ENCODE measurements at places on chromosomes 6 and 20.

GRCh38 chr6:32086661-32087573 is 22.2 kb downstream of the TNXB start:
- no peak for DNase-seq

DNA sequence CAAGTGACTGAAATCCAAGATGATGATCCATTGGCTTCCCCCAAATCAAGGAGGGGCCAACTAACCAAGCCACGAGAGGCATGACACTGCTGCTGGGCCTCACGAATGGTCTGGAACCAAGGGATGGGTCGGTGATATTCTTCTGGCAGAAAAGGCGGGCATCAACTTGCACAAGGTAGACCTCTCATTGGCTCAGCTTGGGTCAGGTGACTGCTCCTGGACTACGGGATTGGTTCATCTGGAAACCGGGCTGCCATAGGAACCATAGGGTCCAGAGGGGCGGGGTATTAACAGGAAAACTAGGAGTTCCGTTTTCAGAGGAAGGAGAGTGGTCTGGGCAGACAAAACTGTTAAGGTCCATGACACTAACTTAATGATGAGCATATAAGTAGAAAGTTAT is 100.9 kb downstream of the TFAP2C start:
- no peak for DNase-seq

- DNase-seq = no peak
These were observed 67.7 kb upstream of the SPTLC3 start for GRCh38 chr20:12941025-12941424.

DNA sequence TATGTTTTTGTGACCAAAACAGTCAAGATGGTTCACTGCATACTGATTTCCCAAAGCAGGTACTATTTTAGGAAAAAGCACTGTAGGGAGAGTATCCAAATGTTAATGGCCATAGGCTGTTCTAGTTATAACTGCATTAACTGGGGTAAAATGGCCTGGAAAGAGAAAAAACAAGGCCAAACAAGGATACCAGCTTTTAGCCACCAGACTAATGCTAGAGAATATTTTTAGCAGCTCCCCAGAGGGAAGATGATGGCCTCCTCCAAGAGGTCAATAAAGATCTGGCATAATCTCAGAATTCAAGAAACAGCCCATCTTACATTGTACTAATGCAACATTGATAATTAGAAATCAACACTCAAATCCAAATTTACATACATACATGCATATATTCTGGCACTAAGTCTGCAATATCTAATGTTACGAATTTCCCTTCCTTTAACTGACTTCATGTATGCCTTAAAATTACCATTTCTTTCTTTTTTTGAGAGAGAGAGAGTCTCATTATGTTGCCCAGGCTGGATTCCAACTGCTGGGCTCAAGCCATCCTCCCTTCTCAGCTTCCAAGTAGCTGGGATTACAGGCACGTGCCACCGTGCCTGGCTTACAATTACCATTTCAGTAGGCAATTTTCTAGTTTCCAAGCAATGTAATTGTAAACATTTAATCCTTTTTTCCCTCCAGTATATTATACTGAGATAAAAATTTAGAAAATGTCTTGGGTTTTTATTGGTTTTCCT is 9.3 kb downstream of the COX7A2 start:
- no peak for DNase-seq

- DNase-seq = no peak
These were observed 121.5 kb upstream of the MCHR2 start for GRCh38 chr6:100115407-100116101.

DNA sequence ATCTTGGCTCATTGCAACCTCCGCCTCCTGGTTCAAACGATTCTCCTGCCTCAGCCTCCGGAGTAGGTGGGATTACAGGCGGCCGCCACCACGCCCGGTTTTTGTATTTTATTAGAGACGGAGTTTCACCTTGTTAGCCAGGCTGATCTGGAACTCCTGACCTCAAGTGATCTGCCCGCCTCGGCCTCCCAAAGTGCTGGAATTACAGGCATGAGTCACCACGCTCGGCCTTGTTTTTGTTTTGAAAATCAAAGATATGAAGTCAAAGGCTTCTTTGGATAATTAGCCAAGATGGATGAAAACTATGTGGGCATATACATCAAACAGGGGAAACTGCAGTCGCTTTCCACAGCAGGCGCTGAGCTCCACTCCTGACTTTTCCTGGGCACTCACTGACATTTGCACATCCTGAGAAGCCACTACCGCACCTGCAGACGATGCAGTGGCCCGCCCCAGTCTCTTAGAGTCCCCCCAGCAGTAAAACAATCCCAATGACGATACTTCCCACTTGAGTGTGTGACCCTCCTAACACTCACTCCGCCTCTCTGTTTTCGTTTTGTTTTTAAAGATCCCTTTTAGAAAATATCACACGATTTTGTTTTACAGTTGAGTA is 44.1 kb downstream of the GJA1 start:
- DNase-seq = no peak

DNA sequence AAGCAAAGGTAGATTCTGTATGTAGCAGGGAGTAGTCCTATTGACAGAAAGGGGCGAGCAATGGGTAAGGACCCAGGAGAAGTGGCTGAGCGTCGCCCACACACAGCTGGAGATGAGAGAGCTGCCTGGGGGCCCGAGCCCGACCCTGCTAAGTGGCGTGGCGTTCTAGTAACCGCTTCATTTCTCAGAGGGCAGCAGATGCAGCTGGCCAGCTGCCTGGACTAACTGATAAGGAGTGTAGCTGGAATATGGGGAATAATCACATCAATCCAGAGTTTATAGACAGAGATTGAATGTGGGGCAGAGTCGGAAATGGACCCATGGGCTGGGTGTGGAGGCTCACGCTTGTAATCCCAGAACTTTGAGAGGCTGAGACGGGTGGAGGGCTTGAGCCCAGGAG is 64.4 kb downstream of the EZR start:
- DNase-seq = no peak

- no peak for DNase-seq
These were observed 202.8 kb upstream of the CITED2 start for GRCh38 chr6:139577124-139577762.

- peak; percentile 38 for DNase-seq
These were observed at the start of gene LPIN3 for GRCh38 chr20:41340327-41341055. TSS of gene LPIN3 (plus strand) at chr20:41340821. CDS start at chr20:41345804, 4,983 bp downstream.

GRCh38 chr6:154308986-154309385 is 47.6 kb downstream of the IPCEF1 start:
- DNase-seq = no peak

GRCh38 chr20:8568075-8568474 is 436.0 kb downstream of the PLCB1 start:
- no peak for DNase-seq

DNA sequence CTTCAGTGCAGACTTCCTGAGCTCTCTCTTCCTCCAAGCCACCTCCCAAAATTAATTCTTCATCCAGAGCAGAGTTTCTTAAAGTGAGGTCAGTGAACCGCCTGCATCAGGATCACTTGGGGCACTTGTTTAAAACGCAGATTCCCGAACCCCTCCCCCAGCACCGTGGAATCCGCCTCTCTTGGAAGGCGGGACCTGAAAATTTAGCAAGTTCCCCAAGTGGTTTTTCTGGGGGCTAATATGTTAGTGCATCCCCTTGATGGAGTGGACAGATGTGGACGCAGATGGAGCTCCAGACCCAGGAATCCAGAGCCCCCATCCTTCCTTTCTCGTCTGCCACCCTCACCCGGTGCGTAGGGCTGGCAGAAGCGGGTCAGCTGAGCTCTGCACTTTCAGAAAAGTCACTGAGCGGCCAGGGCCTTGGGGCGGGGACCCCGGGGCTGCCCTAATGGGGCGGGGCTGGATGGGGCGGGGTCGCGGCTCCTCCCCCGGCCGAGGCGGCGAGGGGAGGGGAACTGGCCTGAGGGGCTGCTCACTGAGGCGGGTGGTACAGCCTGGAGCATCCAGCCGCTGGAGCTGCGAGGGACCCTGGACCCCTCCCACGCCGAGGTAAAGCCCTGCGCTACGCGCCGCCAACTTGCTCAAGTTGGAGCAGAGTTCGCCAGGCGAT is at the start of the genes DEFB124 and REM1:
Gene DEFB124, minus strand, starts transcription at position 370 of the 670 bp plus-strand sequence. CDS start 2,114 bp downstream, outside the sequence.
Gene REM1, plus strand, starts transcription at position 531 of the 670 bp plus-strand sequence. CDS start 1,158 bp downstream, outside the sequence.
- DNase-seq = no peak

DNA sequence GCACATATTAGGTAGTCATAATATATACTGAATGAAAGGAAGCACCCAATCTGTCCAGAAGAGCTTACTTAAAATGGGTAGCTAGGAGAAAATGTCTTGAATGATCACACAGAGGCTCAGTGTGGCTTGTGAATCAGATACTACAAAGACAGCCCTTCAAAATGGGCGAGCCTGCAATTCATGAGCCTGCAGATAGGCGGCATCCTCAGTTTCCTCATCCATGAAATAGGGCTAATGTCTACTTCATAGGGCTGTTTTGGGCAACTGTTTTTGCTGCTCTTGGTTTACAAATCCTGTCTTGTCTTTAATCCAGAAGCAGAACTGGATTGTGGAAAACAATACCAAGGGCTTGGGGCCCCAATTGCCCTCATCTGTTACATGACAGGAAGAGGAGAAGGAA is 129.3 kb upstream of the KCNK16 start:
- DNase-seq = no peak

DNA sequence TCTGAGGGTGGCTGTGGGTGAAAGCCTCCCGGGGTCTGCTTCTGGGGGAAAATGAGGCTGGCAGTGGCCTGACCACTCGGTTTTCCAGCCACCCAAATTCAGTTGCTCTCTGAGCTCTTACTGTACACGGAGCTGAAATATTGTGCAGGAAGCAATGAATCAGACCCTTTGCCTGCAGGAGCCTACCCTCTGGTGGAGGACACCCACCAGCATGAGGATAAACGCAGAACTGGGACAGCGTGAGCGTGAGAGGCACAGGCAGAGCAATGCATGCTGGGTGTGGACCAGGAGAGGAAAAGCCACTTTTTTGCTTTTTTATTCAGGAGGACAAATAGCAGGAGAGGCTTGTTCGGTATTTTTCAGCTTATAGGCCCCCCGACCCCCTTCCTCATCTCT is 298.0 kb downstream of the QKI start:
- no peak for DNase-seq

GRCh38 chr6:82570083-82570482 is 206.5 kb downstream of the TPBG start:
- no peak for DNase-seq

DNA sequence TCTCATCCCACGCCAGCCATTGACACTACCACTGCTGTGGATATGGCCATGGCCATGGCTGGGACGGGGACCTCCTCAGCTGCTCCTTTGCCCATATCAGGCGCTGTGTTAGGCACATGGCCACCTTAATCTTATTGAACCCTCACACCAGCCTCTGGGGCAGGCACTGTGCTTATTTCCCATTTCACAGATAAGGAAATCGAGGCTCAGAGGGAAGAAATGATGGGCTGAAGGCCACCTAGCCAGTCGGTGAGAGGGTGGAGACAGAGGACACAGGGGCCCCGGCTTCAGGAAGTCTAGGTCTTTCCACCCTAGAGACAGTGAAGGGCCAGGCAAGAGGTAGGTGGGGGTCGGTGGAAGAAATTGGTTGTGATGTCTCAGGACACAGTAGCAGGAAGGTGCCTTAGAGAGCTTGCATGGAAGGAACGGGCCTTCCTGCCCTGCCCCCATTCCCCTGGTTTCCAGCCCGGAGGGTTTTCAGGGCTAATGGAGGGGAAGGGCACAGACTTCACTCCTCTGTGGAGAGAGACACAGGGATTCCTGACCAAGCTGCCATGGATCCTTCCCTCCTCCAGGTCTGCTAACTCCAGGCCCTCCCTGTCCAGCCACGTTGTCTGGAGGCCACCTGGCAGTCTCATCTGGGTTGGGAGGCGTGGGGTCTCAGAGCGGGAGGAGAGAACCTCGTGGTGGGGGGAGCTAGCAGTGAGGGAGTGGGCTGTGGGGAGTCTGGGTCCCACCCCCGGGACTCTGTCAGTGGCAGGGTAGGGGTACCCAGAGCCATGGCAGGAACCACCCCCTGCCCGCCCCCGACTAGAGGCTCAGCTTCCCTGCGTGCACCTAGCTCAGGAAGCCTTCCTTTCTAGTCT is 120.4 kb downstream of the VEGFA start:
- DNase-seq = no peak

DNA sequence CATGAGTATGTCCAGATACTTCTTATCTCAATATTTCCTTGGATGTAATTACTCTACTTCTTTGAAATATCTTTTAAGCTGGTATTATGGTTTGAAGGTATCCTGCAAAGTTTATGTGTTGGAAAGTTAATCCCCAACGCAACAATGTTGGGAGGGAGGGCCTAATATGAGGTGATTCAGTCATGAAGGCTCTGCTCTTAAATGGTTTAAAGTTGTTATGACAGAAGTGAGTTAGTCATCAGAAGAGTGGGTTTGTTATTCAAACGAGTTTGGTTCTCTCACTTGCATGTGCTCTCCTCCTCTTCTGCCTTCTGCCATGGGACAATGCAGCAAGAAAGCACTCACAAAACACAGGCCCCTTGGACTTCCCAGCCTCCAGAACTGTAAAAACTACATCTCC is 176.3 kb downstream of the KCNQ5 start:
- DNase-seq = no peak

DNA sequence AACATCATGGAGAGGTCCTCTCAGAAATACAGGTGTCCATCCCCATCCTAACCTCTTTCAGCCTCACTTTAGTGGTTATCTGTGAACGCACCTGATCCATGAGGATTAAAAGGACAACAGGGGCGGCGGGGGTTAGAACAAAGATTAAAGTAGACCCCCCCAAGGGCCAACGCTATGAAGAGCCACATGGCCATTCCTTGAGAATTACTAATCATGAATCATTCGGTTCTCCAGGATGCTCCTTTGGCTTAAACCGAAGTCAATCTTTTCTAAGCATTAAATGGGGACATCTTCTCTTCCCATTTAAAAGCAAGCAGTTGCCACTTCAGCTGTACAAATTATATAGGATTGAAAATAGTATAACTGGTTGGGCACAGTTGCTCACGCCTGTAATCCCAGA is 212.4 kb downstream of the GMPR start:
- no peak for DNase-seq

- no peak for DNase-seq
These were observed 90.7 kb downstream of the KHDC1L start for GRCh38 chr6:73134588-73134987.

- no peak for DNase-seq
These were observed 568.4 kb upstream of the MAP3K7 start for GRCh38 chr6:91155129-91155785.

DNA sequence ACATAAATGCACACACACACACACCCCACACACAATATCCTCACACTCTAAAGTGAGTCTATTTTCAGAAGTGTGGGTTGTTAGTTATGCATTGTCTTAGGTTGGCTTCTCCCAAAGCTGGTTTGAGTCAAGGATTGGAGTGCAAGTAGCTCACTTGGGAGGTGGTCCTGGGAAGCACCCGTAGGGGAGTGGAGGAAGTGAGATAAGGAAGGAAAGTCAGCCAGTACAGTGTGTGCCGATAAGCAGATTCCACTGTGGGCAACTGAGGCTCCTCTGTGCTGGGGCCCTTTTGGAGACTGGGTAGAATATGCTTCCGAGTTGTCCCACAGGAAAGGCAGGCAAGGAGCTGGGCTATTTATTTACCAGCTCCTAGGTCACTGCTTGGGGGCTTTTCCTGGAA is 67.2 kb downstream of the PLCB4 start:
- DNase-seq = no peak

GRCh38 chr6:8859501-8859900 is 424.2 kb upstream of the SLC35B3 start:
- DNase-seq = no peak
